ENCODE measurements at places on chromosomes 13 and 19.

- no peak for DNase-seq
These were observed 848.5 kb downstream of the PCDH17 start for GRCh38 chr13:58480061-58480460.

DNA sequence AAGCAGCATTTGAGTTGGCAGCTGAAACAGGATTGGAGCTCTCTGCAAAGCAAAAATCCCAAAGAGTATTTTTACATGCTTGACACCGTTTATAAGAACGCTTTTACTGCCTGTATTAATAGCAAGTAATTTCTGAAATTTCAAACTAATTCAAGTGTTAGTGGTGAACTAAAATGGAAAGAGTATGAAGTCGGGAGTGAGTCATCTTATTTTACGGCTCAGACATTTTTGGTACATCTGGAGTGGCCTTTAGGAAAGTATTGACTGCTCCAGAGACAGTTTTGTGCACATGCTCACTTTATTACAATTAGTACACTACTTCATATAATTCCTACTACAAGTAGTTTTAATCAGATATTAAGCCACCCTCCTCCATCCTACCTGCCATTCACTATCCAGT, 167.4 kb downstream of the SLITRK6 start:
- no peak for DNase-seq

DNA sequence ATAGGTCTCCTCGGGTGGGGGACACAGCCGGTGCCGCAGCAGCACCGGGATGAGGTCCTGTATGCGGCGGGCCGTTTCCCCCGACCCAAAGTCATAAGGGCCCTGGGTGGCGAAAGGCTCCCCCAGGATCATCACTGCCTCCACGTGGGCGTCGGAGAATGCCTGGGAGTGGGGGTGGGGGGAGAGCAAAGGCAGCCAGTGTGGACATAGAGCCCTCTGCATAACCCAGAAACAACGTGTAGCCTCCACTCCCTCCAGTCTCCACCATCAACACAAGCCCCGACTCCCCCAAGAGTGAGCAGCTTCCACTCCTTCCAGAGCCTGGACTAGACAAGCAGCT, 1.7 kb upstream of the NUMBL start:
- no peak for DNase-seq

- no peak for DNase-seq
These were observed 83.9 kb downstream of the OLFM4 start for GRCh38 chr13:53112522-53112921.

DNA sequence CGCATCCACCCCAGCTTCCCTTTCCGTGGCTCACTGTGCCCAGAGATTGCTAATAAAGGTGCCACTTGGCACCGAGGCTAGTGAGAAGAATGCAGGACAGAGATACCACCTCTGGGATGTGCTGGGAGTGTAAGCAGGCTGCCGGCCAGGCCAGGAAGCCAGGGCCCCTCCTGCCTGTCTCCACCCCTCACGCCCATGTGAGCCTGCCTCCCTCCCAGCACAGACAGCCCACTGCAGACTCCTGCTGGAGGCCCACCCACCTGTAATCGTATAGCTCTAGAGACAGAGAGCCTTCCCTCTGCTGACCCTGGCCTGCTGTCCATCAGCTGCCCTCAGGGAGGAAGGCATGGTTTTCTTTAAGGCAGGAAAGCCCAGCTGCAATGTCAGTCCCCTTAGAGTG, 13.9 kb downstream of the VSTM2B start:
- DNase-seq: no peak

DNA sequence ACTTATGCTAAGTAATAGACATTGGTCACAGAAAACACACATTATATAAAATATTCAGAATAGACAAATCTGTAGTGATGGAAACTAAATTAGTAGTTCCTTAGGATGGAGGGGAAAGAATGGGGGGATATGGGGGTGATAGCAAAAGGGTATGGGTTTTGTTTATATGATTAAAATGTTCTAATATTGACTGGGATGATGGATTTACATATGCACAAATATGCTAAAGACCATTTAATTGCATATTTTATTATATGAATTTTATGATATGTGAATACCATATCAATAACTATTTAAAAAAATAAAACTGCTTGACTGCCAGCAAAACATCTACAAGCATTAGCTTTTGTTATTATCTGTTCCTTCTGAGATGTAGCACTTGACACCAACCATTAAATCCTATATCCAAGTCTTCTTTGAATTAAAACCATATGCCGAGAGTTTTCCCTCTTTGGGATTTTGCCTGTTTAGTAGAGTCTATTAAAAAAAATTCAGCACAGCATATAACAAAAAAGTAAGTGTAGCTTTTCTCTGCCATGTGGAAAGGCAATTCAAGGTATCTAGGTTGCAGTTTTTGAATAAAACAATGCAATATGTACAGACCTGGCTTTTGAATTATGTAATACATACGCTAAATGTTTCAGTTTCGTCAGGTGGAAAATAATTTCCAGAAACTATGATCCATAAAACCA, 2584.1 kb upstream of the PCDH20 start:
- no peak for DNase-seq

DNA sequence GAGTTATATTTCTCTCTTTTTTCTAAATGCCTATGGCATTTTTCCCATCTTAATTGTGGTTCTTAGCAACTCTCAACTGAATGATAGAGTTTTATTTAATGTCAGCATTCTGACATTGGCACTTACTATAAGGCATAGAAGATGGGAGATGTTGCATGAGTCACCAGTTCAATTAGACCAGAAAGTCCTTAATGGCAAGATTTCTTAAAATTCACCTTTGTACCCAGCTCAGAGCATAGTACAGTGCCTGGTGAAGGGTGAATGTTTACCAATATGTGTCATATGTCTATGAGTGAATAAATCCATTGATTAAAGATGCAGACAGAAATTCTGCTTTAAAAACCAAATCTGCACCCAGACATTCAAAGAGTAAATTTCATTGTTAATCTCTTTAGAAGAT, 526.9 kb downstream of the EFNB2 start:
- DNase-seq: no peak

Measured in stimulated activated CD4-positive, alpha-beta T cell treated with anti-CD3 and anti-CD28 coated beads, Interleukin-12 subunit alpha, Interleukin-12 subunit beta, amount 100 ng/mL, for 24 hours (primary cell).